Kidney (tissue), 22 donors: ENCODE measurements at places on chromosomes 3 and 15. TPM values are rescaled to one million over a fixed set of nuclear protein-coding genes. Genes with fewer than 3 reads are reported as not detected.

GLT8D1 gene
- total RNA-seq: 60.4 TPM

GMNC gene
- 1.9 TPM for total RNA-seq

- peak; percentile 91 for DNase-seq
Measured at GRCh38 chr15:101277038-101277822, at the start of gene SELENOS. TSS of gene SELENOS (minus strand) at chr15:101277485. CDS start at chr15:101277417, 68 bp downstream.

GRCh38 chr15:90351479-90352106 is 491 bp upstream of the ZNF774 start:
- DNase-seq: no peak

- DNase-seq: no peak
Measured at GRCh38 chr3:8366219-8366810, 135.3 kb upstream of the LMCD1 start.

DNA sequence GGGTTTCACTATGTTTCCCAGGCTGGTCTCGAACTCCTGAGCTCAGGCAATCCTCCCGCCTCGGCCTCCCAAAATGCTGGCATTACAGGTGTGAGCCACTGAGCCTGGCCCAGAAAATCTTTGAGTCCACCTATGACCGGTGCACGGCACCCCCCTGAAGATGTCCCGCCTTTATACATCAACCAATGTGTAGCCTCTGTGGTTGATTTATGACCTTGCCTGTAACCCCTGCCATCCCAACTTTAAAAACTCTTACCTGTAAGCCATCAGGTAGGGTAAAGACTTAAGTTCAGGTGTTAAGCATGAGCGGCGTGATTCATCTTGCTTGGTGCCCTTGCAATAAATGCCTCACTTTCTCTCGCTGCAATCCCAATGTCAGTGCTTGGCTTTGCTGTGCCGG is 14.5 kb upstream of the CTSH start:
- DNase-seq: no peak
